ENCODE measurements at places on chromosomes 12 and 14.

DNA sequence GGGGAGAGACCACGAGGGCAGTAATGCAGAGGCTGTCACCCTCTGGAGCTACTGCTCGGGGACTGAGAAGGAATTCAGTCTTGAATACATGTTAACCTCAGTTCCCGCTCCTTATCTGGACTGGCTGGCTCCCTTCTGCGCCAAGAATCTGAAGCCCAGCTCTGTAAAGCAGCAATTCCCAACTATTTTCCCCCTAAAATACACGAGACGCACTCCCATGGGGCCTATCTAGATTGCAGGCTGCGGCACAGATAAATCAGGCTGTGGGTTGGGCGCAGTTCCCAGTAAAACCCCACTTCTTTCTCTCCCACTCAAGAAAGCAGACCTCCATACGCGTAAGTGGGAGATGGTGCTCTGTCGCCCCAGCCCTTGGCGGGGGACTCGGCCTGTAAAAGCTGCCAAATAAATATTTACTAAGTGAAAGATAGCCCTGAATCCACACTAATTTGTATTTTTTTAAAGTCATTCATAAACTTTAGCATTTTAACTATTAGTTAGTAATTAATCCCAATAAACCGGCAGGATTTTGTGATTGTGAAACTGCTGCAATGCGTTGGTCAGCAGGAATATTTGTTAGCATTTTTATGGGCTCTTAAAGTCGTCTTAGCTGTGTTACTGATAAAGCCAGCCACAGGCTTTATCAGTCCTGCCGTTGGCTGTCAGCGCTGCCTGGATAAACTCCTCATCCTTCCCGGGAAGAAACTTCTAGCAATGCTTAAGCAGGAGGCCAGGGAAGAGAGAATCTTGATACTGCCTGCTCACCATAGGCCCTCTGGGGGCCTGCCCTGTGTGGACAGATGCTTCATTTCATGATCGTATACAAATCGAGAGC, 17.8 kb downstream of the FBXL14 start:
- DNase-seq = no peak

DNA sequence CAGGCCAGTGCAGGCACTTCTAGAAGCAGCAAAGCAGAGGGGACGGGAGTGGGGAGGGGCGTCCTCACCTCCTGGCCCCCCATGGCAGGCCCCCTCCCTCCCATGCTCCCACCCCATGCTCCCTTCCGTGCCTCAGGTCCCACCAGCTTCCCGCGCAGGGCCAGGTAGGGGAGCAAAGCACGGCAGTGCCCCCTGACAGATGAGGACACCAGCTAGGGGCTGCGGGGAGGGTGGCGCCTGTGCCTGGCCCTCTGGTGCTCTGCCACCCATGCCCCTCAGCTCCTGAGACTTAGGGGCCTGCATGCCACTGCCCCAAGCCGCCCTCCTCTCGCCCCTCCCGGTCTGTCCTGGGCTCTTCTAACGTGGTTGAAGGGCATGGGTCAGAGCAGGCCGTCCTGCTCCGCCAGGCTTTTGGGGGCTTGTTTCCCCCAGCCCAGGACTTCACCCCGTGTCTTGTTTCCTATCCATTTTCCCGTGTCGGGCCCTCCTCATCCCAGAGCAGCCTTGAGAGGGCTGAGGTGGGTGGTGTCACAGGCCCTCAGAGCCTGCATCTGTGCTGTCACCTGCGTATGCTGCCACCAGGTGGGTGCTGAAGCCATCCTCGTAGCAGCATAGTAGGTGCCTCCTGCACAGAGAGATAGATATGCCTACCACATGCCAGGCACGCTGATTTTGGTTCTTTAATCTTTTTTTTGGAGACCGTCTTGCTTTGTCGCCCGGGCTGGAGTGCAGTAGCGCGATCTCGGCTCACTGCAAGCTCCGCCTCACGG, 10.2 kb downstream of the TRMT61A start:
- no peak for DNase-seq

- DNase-seq = peak; percentile 83
Measured at GRCh38 chr14:22986508-22987054, 4.2 kb upstream of the AJUBA start.

DNA sequence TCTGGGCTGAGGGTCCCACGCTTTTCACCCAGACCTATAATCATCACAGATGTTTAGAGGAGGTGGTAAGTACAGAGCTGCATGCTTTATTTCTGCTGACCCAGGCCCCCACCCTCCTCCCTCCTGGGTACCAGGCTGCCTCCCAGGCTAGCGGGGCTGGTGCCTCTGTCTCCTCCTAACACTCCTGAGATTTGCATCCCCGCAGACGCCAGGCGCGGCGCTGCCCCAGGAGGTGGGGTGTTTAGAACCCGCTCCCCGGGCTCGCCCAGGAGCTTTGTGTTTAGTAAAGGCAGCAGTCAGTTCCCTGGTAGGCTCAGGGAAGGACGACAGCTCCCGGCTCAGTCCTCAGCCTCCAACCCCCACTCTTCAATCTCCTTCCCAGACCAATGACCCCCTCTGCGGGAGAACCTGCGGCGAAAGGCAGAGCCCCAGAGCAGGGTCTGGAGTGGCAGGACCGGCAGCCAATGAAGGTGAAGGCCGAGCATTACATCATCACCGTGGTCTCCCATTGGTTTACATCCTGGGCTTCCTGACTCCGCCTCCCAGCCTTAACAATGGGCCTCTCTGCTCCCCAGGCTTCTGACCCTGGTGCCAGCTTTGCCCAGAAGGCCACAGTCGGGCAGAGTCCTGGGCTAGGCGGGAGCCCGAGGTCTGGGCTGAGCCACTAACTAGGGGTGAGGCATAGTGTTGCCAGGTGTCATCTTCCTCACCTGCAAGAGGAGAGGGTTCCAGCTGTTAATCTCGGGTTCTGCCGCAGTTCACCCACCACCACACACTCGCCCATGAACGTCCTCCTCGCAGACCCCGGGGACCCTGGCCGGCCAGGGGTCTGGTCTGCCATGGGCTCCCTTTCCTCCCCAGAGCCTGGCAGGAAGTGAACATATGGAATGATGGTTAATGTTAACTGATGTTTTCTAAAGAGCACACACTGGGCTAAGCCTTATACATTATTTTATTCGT, 57.5 kb downstream of the CALM1 start:
- DNase-seq = no peak

GRCh38 chr14:33511851-33512640, 438.8 kb downstream of the EGLN3 start:
- DNase-seq = no peak

GRCh38 chr14:59358102-59358501, 107.1 kb downstream of the GPR135 start:
- DNase-seq = no peak

GRCh38 chr12:130463818-130464670, 126.4 kb downstream of the PIWIL1 start:
- DNase-seq = no peak

- no peak for DNase-seq
Measured at GRCh38 chr14:54117396-54117795, 160.8 kb upstream of the BMP4 start.

DNA sequence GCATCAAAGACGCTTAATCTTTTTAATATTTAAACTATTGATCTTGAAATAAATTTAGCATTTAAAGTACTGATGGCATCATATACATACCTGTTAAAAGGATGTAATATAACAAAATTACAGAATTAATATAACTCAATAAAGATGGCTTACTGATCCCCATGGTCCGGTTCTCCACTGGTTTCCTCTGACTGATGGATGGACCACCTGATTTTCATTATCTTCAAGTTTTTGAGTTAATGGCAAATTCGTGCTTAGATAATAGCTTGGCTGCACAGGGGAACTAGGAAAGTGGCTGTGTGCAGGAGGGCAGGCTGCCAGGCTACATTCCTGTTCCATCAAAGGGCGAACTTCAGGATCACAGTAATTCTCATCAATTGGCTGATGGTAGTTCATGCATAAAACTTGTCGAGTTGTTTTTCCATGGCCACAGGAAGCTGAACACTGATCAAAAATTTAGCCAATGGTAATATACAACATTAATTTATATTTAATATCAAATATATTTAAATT, 123.9 kb downstream of the ADAMTS20 start:
- no peak for DNase-seq

DNA sequence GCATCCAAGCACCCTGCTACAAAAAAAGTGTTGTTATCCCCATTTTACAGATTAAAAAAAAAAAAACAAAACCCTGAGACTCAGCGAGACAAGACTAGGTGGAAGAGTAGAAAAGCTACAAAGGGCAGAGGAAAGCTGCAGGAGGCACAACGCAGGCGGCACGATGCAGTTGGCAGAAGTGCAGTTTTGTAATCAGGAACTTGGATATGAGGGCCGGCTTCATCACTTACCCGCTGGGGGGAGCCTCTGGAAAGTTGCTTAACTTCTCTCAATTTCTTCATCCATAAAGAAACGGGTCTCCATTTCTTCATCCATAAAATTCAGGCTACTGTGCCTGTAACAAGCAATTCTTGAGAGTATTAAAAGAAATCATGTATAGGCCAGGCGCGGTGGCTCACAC, 33.1 kb upstream of the CCDC60 start:
- no peak for DNase-seq

GRCh38 chr12:93748672-93749383, 71.7 kb downstream of the CRADD start:
- no peak for DNase-seq

DNA sequence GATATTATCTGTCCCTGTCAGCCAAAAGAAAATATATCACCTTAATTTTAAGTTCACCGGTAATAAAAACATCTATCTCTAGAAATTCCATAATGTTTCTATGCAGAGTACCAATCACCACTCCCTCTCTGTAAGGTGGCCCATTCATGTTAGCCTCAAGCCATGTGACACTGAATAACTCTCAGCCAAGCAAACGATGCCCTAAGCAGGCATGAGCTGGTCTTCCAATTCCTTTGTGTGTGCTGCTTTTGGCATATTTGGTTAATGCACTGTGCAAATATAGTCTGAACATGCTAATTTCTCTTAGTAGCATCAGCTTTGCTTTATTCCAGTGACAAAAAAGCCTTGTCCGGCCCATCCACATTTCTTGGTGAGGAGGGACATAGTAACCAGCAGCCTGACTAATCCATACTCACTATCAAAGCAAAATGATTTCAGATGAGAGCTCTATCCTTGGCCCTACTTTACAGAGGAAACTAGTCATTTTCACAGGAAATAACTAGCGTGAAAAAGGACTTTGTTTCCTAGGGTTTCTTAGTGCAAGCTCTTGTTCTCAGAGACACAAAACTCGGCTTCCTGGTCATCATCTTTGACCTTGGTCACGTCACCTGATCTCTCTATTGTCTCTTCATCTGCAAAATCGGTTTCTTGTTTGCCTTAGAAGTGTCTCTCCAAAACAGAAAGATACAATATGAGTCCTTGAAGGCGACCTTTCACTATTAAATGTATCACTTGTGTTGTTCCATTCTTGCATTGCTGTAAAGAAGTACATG, 59.2 kb upstream of the RTRAF start:
- no peak for DNase-seq

DNA sequence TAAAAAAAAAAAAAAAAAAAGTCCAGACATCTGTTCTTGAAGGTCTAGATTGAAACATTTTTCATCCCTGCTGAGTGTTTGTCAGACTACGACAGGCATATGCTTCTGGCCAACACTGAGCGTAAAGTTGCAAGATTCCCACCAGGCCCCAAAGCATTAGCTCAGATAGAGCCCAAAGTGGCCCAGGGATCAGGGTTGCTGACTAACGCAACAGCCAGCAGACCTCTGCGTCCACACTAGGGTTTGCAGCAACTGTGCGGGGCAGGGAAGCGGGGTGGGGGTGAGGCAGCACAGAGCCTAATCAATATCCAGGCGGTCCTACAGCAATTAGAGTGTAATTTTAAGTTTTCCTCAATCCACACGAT, 55.7 kb downstream of the SSH1 start:
- no peak for DNase-seq

DNA sequence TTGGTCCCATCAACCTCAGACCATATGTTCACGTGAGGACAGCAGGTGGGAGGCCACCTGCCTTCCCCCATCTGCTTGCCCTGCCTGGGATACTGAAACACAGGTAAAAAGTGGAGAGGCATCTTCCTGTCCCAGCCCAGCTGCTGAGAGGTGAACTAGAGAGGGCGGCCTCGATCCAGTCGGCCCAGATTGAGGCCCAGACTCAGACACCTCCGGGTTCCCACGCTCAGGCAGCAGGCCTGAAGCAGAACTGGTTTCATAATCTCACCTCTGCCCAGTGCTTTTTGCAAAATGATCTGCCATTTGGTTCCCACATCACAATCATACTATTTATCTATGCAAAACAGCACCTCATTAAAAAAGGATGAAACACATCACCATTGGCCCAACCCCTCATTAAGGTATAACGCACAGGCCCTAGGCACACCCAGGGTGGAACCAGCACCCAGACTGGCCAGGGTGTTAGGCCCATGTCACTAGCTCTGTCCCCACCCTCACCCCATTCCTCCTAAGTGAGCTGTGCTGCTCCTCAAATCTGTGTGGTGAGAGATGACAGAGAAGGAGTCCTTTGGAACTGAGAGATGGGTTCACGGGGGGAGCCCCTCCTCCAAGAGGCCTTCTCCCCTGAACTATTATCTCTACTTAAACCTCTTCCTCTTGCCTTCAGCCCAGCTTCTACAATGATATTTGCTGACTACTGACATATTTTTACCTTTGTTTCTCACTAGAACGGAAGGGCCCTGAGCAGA, 81.1 kb downstream of the ZFP36L1 start:
- DNase-seq = no peak

DNA sequence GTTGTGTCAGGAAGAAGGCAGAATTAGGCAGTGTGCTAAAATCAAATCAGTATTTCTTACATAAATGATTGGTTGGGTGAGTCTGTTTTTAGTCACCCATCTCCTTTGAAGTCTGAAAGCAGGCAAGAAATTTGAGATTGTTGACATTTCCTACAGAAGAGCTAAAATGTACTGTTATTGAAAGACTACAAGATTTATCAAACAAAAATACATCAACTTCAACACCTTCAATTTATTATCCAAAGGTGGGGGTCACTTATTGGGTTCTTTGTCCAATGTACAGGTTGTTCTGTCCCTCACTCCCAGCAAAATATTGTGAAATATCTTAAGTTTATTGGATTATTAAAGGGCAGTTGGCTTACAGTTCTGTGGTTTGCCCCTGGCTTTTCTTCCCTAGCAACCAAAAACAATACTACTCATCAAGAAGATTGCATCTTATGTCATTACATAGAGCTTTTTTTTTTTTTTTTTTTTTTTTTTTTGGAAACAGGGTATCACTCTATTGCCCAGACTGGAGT, 20.6 kb upstream of the PKP2 start:
- no peak for DNase-seq

- DNase-seq = no peak
Measured at GRCh38 chr12:88361493-88361892, 218.8 kb downstream of the KITLG start.

Data from activated naive CD4-positive, alpha-beta T cell (primary cell).